Muscle of arm (tissue), 14 donors: ENCODE measurements at places on chromosomes 11 and 22. TPM values are rescaled to one million over a fixed set of nuclear protein-coding genes. Genes with fewer than 3 reads are reported as not detected.
A peak's percentile ranks its signal among the peaks of the same experiment; 100 is the strongest.

- no peak for DNase-seq
Observed at GRCh38 chr11:91296629-91297028, 928.0 kb upstream of the FAT3 start.

DNA sequence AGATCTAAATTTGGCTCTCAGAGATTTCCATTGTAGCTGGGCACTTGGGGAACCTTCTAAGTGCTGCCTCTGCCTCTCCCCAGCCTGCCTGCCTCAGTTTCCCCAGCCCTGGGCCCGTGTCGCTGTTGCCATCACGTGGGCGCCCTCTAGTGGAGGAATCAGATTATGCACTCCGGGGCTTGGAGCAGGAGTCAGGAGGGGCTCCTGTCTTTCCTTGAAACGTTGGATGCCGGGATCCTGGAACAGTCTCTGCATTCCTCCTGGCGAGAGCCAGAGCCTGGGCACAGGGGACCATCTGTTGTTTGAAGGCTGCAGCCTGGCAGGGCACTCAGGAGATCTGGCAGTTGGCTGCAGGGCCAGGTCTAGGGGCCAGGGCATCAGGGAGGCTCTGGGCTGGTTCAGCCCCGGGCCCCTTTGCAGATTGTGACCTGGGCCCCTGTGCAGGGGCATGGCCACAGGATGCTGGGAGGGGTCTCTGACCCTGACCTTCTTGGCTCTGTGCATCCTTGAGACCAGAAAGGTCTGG lies 71.6 kb downstream of the LRP5 start:
- DNase-seq: peak; percentile 69

GRCh38 chr11:123393312-123393927 lies 36.6 kb upstream of the GRAMD1B start:
- no peak for DNase-seq

The SERHL2 gene
- 3.3 TPM for polyA plus RNA-seq

The TBX1 gene
- 9.4 TPM for polyA plus RNA-seq

The DRG1 gene
- polyA plus RNA-seq: 74.9 TPM

The CLCF1 gene
- 2.9 TPM for polyA plus RNA-seq
